ENCODE measurements at places on chromosomes 5 and 9.
A peak's percentile ranks its signal among the peaks of the same experiment; 100 is the strongest.

- no peak for DNase-seq
Measured at GRCh38 chr5:33833237-33833575, 58.6 kb downstream of the ADAMTS12 start.

DNA sequence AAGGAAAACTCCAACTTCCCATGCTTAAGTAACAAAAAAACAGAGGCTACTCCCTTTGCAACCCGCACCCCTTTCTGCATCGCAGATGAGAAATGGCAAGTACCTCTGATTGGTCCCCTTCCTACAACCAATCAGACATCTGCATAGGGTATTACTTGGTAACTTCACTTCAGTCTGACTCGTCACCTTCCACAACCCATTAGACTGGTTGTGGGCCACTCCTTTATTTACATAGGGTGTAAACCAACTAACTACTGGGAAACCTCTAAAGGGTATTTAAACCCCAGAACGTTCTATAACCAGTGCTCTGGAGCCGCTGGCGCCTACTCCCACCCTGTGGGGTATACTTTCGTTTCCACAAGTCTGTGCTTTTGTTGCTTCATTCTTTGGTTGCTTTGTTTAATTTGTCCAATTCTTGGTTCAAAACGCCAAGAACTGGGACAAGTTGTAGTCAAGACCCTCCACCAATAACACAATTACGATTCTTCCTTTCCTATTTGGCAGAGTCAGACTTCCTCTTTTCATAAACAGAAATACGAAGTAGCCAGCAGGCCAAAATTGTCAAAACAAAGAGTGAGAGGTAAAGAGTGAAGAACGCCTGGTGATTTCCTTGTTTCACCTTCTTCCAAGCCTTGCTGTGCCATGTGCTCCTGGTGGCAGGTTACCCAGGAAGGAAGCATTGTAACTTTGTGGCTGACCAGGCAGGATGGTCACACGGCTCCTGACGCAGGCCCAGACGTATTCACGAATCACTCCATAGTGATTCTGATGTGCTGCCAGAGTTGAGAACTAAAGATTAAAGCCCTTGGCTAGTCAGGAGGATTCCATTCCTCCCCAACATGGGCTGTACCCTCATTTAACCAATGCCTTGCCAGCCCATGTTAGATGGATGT is 477.4 kb downstream of the ARHGEF28 start:
- DNase-seq: no peak

GRCh38 chr9:70574151-70574837 is 159.8 kb upstream of the KLF9 start:
- DNase-seq: no peak

DNA sequence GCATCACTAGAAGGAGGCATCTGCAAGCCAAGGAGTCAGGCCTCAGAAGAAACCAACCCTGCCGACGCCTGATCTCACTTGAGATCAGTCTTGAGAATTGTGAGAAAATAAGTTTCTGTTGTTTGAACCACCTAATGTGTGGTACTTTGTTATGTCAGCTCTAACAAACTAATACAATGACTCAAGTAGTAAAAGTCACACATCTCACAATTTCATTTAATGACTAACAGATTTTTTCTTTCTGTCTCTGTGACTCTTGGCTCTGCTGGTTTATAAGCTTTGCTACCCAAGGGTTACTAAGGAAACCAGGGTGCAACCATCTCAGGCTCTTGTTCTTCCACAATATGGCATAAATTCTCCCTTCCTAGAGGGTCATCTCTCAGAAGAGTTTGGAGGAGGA is 315.8 kb upstream of the GRAMD2B start:
- no peak for DNase-seq

DNA sequence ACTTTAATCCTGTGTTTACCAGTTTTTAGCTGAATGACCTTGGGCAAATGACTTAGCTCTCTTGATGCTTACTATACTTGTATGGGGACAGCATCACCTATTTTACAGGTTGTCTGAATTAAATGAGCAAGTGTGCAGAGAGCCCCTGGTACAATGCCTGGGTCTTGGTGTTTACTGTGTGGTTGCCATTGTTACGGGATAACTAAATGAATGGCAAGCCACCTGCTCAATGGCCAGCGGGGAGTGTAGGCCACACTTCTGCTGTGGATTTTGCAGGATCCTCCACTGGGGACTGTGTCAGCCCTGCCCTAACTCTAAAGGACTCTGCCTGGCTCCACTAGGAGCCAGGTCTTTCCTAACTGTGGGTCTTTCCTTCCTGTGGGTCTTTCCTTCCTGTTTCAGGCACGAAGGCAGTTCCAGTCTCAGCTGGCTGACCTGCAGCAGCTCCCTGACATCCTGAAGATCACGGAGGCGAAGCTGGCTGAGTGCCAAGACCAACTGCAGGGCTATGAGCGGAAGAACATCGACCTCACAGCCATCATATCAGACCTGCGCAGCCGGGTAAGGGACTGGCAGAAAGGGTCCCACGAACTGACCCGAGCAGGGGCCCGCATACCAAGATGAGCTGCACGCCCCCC is 10.3 kb upstream of the GLE1 start:
- no peak for DNase-seq

- no peak for DNase-seq
Measured at GRCh38 chr9:128909859-128910258, 10.9 kb upstream of the PHYHD1 start.

- peak; percentile 96 for DNase-seq
Measured at GRCh38 chr9:129776938-129777768, 24.3 kb upstream of the PTGES start.

DNA sequence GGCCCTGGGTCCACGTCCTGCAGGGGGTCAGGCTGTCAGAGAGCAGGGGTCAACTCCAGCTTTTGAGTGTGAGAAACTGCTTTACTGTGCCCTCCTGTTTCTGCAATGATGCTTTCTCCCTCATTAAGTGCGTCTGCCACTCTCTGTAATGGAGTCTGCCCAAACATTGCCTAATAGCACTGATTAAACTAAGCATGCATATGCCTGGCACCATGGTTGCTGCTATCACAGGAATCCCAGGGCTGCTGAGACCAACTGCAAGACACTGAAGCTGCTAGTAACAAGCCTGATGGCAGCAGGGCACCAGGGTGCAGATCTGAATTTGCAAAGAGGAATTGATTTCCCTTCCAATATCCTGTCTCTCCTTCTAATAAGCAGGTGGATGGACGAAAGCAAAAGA is 125.3 kb downstream of the SLC24A2 start:
- no peak for DNase-seq

DNA sequence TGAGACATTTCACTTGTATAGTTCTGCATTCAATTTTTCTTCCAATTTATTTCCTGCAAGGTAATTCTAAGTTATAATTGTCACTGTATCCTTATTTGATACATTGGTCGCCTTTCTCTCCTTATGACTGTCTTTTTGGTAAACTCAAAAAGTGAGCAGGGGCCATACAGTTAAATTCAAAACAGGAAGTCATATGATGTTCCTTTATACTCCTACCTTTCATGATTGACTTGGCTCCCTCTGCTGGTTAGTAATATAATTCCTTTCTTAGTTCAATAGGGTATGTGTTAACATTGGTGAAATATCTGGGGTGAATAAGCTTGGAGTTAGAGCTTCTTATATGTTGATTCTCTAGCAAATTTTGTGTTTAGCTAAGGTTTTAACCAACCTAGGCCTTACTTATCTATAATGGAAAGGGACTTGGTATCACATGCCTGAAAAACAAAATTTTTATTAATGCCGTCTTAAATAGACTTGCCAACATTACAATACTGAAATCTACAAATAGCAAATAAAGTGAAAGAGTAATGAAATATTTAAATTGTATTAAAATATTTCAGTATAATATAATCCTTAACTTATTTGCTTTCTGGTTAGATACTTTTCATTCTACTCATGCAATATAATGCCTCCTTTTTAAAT is 6.0 kb upstream of the NIPBL start:
- DNase-seq: peak; percentile 67

GRCh38 chr5:37875051-37875787 is 35.4 kb upstream of the GDNF start:
- peak; percentile 17 for DNase-seq

- DNase-seq: no peak
Measured at GRCh38 chr5:65623482-65623881, 651 bp downstream of the TRIM23 start.

- no peak for DNase-seq
Measured at GRCh38 chr9:130443840-130444492, 795 bp upstream of the ASS1 start.

DNA sequence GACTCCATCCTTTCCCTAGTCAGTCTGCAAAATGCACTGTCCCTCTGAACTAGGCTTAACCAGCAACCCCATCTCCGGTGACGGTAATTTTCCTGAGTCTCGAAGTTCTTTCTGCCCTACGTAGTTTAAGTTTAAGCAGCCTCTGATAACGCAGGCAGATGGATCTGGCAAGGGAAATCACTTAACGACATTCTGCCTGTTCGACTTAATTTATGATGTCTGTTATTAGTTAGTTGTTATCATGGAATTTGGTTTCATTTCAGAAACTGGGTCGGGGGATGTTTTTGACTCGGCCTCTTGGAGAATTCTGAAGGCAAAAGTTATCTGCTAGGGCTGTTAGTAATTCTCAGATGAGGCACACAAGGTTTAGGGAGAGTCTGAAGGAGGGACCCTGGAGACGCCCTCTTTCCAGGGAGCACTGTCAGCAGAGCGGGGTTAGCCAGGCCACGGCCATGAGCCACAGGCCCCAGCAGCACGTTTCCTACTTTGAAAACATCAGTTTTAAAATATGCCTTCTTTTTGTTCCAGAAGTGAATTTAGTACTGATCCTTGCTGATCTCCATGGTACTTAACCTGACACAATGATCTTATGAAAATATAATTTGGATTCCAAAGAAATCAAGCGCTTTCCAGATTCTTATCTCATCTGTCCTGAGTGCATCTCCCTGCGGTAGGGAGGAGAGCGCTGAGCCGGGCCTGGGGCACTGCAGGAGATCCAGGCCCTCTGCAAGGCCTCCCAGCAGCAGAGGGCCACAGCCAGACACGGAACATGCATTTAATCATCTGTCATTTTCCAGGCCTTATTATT is 171.0 kb upstream of the OTULINL start:
- no peak for DNase-seq

GRCh38 chr9:27094640-27095298 is 14.3 kb upstream of the TEK start:
- peak; percentile 24 for DNase-seq

GRCh38 chr5:30926218-30926617 is 267.3 kb upstream of the CDH6 start:
- no peak for DNase-seq

- no peak for DNase-seq
Measured at GRCh38 chr5:76475936-76476335, 72.9 kb downstream of the IQGAP2 start.

DNA sequence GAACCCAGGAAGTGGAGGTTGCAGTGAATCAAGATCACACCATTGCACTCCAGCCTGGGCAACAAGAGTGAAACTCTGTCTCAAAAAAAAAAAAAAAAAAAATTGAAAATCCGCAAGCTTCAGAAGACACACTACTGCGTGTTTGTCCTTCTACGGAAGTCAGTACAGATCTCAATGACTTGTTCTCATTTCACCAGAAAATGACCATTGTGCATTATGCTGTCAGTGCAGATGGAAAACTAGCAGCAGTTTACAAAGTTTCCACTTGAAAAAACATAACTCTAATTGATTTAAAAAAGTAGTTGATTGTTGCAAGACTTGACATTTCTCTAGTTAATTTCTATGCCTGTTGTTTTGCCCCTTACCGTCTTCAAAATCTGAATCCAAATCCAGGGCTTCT is 298.0 kb upstream of the DMRT1 start:
- no peak for DNase-seq

DNA sequence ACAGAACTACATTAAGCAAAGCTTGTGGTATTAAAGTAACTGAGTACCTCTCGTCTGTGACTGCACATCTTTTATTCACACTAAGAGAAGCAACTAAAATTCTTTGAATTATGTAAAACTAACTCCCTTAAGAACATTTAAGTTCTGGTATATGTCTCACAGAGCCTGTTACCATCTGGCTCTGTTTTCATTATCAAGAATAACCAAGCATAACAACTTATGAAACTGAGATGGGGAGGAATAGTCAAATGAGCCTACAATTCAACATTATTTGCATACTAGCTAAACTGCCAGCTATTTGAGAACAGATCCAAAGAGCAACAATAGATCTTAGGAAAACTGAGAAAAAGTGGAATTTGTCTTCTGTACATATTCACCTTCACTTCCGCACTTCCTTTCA is 25.3 kb upstream of the ISOC1 start:
- no peak for DNase-seq

All from amniotic stem cell (primary cell).